ENCODE measurements at places on chromosomes 7 and 10.

GRCh38 chr7:71972534-71972933 is 439.6 kb downstream of the CALN1 start:
- DNase-seq, result no peak

DNA sequence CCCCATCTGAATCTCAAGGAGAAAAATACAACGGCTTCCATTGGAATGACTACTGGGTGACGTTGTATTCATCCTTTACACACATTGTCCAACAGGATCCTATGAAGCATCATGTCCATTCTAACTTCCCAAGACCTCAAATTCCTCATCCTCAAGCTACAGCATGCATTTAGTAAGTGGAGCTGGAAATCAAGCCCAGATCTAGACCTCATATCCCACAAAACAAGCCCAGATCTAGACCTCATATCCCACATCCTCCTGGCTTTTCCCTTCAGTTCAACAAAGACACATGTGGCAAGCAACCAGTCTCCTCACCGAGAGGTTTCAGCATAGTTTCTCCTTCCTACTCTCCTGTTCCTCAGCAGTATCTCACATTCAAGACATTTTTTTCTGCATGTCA is 12.2 kb downstream of the IGF2BP3 start:
- no peak for DNase-seq

DNA sequence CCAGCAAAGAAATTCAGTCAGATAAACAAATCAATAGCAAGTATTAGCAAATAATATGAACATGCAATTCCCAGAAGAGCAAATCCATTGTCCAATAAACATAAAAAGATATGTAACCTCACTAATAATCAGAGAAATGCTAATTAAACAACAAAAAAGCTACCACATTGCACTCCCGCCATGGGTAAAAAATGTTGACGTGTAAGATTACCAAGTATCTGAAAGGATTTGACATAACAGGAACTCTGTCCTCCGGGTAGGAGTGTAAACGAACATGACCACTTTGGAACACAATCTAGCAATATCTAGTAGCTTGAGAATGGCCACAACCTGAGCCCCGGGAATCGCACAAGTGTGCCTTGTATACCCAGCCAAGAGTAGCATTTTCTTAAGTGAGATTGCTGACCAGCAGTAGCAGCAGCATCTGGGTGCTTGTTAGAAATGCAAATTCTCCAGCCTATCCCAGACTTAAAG is 31.6 kb downstream of the DYDC1 start:
- no peak for DNase-seq

DNA sequence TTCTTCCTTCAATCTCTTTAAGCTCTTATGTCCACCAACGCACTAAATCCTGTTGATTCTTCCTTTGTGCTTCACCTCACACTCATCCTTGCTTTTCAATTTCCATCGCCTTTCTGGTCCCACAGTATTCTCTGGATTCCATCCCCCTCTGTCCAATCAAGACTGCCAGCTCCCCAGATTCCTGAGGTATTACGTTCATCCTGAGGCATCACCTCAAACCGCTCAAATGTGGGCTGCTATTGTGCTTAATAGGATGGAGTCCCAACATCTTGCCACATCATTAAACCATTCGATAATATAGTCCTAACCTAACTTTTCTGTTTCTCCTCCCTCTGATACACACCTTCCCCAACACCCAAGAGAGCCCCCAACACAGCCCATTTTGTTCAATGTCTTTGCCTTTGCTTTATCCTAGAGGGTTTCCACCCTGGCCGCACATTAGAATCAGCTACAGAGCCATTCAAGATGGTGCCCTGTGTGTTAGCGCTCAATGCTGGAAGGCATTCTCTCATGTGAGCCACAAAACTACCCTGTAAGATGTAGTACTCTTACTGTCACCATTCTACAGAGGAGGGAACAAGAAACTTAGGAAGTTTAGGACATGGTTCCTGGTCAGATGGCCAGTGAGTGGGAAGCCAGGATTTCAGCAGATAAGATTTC is 79.5 kb upstream of the LEP start:
- no peak for DNase-seq

DNA sequence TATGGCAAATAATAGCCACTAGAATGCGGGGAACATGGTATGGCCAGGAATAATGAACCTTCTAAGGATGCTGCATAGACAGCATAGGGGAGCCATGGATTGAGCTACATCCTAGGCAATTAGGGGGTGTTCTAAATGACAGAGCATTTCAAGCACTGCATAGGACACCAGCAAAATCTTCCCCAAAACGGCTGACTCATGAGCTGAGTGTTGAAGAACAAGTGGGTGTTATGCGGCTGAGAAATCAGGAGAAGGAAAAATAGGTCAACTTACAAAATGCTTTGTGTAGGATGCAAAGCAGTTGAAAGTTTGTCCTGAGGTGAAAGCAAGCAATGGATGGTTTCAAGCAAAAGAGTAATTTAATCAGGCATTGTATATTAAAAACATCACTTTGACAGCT is 1023.5 kb upstream of the C7orf33 start:
- DNase-seq, result no peak

DNA sequence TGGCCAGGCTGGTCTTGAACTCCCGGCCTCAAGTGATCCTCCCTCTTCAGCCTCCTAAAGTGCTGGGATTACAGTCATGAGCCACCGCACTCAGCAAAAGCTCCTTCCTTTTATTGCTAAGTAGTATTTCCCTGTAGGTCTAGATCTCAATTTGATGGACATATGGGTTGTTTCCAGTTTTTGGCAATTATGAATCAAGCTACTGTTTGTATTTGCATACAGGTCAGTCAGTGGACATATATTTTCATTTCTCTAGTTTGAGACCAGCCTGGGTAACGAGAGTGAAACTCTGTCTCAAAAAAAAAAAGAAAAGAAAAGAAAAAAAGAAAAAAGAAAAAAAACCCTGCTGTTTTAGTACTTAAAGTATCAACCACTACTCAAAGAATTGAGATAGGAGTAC is 6.4 kb upstream of the PRKRIP1 start:
- DNase-seq, result no peak

DNA sequence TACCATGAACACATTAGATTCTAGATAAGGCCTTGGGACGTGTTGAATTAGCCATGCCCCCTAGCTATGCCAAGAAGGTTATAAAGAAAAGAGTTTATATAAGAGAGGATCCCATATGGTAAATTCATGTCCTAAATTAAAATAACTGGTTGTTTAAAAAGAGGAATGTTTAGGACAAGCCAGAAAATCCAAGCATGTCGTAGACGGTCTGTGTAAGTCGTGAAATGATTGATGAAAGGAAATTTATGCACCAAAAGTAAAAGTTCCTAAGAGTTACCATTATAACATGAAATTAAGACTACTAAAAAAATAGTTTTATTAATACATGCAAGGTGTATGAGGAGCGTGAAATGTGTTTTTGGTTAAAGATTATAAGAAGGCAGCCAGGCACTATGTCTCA is 624.9 kb downstream of the ARL4A start:
- no peak for DNase-seq

- DNase-seq, result no peak
Measured at GRCh38 chr10:113099431-113100183, 149.6 kb downstream of the TCF7L2 start.

GRCh38 chr10:11175823-11176243 is 158.2 kb downstream of the CELF2 start:
- no peak for DNase-seq

- DNase-seq, result no peak
Measured at GRCh38 chr10:132129431-132129830, 57.3 kb upstream of the DPYSL4 start.

GRCh38 chr7:87853237-87853864 is 22.8 kb downstream of the SLC25A40 start:
- DNase-seq, result no peak

- no peak for DNase-seq
Measured at GRCh38 chr10:27541796-27542729, 38.0 kb downstream of the RAB18 start.

GRCh38 chr7:111975346-111975745 is 230.9 kb downstream of the DOCK4 start:
- no peak for DNase-seq

DNA sequence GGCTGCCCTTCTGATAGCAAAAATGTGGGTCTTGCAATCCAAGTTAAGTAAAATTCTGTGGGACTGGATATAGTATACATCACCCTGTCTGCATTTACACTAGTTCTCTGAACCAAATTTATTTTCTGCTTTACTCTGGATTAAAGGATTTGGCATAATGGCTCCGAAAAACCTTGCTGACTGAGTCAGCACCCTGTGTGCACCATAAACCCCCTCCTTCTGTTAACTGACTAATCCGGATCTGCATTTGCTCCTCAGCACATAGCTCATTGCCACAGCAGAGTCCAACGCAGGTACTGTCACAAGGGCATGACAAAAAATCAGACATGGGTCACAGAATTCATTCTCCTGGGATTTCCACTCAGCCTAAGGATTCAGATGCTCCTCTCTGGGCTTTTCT is 1.3 kb downstream of the OR2A5 start:
- no peak for DNase-seq
